ENCODE measurements at places on chromosomes 4 and X.

- DNase-seq: no peak
These were observed 275.3 kb upstream of the FGF13 start for GRCh38 chrX:138986866-138987265.

- DNase-seq: no peak
These were observed 245.3 kb downstream of the AFAP1 start for GRCh38 chr4:7694324-7694723.

- no peak for DNase-seq
These were observed 60.6 kb downstream of the TNIP2 start for GRCh38 chr4:2695346-2696060.

GRCh38 chrX:68686097-68686977 lies 38.9 kb downstream of the STARD8 start:
- DNase-seq: no peak

DNA sequence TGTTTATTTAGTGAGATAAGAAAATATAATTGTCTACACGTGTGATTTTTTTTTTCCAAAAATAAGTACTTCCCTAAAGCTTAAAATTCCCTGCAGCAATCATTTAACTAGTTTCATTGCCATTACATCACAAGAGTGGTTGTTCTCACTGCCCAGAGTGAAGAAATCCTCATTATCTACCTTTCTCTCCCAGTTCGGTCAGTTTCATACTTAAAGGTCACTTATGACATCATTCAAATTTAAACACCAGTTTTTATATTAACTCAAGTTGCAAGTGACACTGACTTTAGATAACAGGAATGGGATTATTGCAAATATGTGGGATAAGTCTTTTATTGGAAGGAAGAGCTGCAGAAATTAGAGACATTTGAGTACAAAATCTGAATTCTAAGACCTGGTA lies 1699.8 kb upstream of the IGFBP7 start:
- no peak for DNase-seq

- DNase-seq: no peak
These were observed 551 bp upstream of the ARX start for GRCh38 chrX:25016361-25016671.

DNA sequence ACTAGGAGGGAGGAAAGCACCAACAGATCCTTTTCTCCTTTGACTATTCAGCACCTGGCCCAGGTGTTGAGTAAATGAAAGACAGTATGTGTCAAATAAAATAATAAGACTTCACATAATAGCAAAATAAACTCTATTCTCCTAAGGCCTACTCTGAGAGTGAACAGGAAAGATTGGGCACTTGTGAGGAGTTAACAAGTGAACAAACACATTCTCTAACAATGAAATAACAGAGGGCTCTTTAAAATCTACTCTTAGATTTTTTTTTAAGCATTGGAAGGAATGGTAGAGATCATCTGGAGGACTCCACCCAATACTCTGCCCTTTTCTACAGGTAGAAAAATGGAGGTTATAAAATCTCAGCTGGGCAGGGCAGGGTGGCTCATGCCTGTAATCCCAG lies 39.1 kb upstream of the NOCT start:
- DNase-seq: no peak

DNA sequence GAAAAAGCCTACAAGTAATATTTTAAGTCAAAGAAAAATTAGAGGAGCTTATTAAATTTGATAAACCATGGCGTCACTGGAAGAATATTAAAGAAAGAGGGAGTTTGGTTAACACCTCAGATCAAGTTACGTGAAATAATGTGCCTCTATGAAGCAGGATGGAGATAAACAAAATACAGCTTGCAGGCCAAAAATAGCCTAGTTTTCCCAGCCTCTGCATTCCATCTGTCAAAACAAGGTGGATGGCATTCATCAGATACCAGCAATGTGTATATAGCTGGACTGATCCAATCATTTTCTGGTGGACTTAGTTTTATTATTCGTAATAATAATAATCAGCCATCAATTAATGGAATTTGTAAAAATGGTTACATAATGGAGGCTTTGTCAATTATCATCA lies 230.7 kb downstream of the NR3C2 start:
- no peak for DNase-seq

DNA sequence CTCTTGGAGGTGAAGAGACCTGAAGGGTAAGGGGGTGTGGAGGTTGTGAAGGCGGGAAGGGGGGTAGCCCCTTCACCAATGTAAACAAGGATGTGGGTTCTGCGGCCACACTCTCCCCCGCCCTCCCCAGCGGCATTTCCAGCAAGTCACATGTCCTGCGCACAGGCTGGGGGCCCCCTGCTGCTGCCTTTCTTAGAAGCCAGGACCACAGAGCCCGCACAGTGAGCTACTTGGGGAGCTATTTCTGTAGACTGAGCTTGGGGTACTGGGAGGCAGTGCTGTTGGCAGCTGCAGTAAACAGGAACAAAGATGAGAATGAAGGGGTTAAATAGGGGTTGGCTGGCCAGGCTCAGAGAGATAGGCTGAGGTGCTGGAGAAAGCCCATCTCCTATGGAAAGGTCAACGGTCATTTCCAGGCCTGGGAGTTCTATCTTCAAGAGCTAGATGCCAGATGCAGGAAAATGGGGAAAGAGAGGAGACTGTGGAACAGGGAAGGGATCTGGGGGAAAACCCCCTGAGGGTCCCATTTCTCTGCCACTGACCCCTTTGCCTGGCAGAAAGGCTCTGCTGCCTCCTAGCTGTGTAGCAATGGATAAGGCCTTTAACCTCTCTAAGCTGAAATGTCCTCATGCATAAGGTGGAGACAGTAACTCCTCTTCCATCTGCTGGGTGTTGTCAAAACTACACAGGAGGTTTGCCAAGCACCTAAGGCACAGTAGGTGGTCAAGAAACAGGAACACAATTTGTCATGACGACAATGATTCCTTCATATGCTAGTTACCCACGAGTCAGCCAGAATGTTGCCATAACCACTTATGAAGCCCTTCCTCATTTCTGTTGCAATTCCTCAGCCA lies 18.5 kb upstream of the PIM2 start:
- DNase-seq: no peak

- no peak for DNase-seq
These were observed 24.6 kb downstream of the TRO start for GRCh38 chrX:54945224-54945623.

GRCh38 chr4:102180046-102180445 lies 165.2 kb downstream of the SLC39A8 start:
- DNase-seq: no peak

DNA sequence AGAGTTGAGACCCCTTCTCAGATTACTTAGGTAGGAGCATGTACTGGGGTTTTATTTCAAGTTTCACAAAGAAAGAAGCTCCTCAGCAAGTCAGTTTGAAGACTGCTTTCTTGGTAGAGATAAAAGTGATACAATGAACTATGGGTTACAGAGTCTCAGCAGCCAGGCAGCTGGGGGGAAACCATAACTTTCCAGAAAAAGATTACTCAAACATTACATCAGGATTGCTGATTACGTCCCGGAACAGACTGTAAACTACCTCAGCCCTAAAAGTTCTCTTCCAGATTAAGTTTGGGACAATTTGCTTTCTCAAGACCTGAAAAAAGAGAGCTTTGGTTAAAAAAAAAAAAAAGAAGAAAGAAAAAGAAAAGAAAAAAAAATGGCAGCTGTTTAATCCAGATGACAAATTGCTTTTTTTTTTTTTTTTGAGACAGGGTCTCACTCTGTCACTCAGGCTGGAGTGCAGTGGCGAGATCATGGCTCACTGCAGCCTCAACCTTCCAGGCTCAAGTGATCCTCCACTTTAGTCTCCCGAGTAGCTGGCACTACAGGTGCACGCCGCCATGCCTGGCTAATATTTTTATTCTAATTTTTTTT lies 16.6 kb downstream of the SAT1 start:
- no peak for DNase-seq

DNA sequence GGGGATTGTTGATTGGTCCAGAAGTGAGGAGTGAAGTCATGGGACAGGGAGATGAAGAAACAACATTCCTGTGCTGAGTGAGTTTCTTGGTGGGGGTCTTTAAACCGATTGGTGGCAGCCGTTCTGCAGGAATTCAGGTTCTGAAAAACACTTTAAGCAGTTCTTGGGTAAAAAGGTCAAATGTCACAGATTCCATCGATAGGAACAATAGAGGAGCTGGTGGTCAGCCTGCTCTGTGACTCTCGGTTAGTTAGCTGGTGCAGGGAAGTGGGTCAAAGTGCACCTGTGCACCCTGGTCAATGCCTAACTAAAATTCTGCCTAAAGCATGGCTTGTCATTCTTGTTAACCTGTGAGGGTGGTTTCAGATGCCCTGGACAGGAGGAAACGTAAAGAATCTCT lies 34.6 kb upstream of the MGST2 start:
- no peak for DNase-seq

DNA sequence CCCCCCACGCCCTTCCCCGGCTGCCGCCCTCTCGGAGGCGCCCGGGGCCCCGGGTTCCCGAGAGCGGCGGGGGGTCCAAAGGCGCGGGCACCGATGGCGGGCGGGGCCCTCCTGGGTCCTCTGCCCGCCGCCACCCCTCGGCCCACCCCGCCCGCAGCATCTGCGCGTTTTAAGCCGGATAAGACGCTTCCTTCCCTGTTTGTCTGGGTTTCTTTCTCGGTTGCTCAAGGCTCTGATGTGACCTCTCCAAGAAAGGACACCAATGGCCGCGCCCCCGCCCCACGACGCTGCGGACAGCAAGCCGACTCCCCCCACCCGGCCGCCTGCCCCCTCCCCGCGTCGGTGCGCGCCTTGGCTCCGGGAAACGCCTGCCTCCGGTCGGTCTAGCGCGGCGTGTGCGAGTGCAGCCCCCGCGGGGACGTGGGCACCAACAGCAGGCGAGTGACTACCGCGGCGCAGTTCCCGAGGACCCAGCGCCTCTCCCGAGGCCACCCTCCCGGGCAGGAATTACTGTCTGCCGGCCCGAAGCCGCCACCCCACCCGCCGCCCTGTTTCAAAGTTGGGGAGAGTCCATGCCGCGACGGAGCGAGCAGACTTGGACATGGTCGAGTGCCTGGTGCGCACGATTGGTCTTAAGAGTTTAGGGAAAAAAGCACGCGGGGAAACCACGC lies 21.1 kb upstream of the HMX1 start:
- no peak for DNase-seq

DNA sequence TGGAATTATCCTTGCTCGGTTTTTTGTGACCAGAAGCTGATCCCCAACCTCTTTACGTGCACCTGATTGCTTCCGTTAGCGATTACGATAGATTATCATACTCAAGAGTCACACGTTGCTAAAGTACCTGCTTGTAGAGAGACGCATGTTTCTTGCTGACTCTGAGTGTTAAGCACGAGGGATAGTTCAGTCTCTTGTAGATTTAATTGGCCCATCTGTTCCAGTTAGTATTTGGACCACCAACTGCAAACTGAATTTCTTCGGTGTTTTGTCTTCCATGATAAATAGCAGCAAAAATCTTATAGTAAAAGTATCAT lies 516 bp upstream of the COX18 start:
- DNase-seq: peak; percentile 57

- DNase-seq: no peak
These were observed 302.6 kb downstream of the PPP3CA start for GRCh38 chr4:101044766-101045165.

DNA sequence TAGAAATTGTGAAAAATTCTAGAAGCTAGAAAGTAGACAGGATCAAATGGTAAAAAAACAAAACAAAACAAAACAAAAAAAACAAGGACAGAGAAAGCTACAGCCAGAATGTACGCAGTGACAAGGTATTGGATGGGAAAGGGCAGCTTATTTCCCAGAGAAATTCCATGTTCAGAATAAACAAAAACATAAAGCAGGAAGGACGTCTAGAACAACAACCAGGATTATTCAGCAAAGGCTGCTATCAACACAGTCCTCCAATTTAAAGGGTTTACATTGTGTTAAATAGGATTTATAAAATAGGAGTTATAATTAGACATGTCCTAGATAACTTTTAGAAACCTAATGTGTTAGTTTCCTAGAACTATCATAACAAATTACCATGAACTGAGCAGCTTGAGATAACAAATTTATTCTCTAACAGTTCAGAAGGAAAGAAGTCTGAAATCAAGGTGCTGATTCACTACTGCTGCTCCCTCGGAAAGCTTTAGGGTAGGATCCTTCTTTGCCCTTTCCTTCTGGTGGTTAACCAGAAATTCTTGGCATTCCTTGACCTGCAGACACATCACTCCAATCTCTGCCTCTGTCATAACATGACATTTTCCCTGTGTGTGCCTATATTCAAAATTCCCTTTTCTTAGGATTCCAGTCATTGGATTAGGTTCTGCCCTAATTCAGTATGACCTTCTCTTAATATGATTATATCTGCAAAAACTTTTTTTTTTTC lies 175.6 kb downstream of the SNCA start:
- DNase-seq: no peak

DNA sequence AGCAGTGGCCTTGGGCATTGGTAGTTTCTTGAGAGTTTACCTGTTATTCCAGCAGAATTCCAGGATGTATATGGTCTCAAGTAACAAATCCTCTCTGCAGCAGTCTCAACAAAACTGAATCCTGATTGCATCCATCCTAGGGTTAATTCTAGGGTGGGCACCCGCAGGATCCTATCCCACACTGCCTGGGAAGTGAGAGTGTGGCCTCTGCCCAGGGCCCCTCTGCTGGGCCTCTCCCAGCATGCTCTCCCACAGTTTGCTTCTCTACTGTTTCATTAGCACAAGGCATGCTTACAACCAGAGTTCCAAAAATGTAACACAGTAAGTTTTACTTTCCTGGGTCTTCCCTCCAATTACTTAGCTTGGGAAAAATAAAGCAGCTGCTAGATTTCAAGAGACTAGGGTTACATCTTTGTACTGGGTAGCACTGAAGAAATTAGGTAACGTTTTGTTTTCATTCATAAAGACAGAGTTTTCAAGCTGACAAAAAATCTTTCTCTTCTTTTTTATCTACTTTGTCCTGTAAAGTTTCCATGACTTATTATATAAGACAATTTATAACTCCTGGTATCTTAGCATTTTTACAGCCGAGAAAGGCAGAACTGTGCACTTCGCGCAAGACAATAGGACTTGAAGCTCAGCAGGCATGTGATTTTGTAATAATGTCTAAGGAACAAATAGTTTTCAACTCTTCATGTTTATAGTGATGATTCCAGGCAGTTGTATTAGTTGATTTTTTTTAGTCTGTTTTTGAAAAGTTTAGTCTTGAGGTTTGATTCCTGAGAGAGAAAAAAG lies 131.2 kb upstream of the PCDH18 start:
- DNase-seq: no peak

DNA sequence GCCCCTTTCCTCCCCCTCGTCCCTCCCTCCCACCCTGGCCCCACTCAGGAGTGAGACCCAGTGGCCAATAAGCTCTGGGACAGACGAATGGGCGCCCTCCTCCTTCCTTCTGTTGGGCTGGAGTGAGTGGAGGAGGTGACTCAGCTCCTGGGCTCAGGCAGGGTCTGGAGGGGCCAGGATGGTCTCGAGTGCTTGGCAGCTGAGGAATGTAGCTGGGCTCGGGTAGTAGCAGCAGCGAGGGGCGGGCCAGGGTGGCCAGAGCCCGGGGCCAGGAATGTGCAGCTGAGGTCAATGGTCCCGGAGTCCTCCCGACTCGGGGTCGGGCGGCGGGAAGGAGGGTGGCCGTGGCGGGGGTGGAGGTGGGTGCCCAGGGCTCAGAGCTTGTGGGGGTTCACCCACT lies 15.0 kb downstream of the G6PD start:
- no peak for DNase-seq

DNA sequence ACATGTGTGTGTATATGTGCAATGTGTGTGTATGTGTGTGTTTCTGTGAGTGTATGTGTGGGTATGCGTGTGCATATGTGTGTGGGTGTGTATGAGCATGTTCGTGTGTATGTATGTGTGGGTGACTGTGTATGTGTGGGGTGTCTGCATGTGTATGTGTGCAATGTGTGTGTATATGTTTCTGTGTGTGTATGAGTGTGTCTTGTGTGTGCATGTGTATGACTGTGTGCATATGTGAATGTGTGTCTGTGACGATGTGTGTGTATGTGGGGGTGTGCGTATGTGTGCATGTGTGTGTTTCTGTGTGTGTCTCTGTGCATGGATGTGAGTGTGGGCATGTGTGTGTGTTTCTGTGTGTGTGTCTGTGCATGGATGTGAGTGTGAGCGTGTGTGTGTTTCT lies 4.2 kb upstream of the ATP2B3 start:
- no peak for DNase-seq
